CD4-positive, alpha-beta T cell treated with Interleukin-12 subunit alpha and Interleukin-12 subunit beta, for 1 hour (primary cell): ENCODE measurements at places on chromosomes 6 and 20.

GRCh38 chr20:57649617-57650015 lies 29.4 kb upstream of the ZBP1 start:
- DNase-seq, result no peak

DNA sequence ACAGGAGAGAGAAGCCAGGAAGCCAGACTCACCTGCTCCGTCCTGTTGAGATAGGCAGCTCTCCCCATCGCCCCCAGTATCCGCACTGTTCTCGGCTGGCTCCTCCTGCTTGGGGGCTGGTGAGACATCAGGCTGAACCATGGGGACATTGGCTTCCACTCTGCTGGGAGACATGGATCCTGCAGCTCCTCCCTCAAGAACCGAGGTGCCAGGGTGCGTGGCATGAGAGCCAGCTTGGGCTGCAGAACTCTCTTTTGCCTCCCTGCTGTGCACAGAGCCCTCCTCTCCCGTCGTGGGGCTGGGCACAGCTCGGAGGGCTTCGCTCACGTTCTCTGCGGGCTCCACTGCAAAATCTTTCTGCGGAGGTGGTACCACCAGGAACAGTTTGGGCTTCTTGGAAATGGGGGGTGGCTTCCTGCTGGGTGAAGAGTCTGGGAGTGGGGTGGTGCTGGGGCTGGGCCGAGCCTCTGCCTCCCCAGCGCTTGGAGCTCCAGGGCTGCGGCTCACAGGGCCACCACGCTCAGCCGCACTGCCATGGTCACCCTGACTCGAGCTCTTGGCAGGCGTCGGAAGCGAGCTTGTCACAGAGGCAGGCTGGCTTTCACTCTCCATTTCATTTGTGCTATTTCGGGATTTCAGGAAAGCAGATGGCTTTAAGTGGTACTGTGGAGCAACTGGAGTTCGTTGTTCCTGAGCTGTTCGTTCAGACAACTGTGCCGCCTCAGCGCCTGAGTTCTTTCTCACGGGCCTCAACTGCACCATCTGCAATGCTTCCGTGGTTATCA lies 26.5 kb downstream of the HEBP2 start:
- DNase-seq, result no peak

DNA sequence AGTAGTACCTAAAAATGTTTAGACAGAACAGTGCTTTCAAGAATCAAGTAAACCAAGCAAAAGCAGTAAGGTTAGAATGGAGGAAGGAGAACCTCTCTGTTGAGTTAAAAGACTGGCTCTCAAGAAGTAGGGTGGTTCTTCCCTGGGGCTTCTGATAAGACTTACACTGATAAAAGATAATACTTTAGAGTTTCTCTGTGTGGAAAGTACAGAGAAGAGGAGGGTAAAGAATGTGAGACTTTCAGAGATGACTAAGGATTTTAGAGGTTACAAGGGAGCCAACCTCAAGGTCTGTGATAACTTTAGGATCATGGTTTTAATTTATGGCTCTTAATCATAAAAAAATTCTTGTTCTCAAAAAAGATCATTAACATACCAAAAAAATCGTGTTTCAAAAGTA lies 30.9 kb upstream of the ALDH8A1 start:
- DNase-seq, result no peak

GRCh38 chr20:23050076-23050838 lies 785 bp upstream of the THBD start:
- DNase-seq, result no peak

DNA sequence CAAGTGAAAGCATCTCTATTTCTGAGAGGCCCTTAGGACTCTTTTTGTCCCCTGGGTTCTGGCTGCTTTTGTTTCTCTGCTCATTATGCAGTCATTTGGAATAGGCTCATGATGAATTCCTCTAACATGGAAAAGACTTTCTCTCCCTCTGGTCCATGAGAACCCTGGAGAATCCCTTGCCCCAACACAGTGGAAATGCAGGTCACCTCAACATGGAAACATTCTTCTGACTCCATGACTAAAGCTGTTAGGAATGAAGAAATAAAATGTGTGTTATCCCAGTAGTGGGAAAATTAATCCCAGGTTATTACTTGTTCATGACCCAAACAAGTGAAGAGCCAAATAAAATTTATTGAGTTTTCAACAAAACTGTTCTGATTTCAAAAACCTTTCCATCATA lies 458.6 kb downstream of the EPM2A start:
- DNase-seq, result no peak

- no peak for DNase-seq
These were observed at the start of gene FOXF2 for GRCh38 chr6:1389369-1390132. TSS of gene FOXF2 (plus strand) at chr6:1389576. CDS start at chr6:1389948, 372 bp downstream.

- DNase-seq, result no peak
These were observed 36.9 kb downstream of the LBP start for GRCh38 chr20:38383147-38383546.

DNA sequence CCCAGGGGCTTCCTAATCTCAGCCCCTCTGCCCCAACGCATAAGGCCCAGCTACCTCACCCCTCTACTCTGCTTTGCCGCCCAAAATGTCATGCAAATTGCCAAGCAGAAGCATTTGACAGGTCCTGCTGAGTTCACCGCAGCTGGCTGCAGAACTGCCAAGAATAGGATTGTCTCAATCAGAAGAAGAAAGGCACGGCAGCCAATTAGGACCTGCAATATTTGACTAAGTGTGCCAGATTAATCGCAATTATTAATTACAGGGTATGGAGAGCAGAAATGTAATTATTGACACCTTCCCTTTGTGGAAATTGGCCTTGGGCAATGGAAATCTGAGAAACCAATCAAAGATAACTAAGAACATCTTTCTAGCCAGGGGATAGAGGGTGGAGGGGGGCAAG lies 318.6 kb downstream of the LRFN2 start:
- no peak for DNase-seq

- no peak for DNase-seq
These were observed 46.7 kb downstream of the MARCKS start for GRCh38 chr6:113903666-113904330.

DNA sequence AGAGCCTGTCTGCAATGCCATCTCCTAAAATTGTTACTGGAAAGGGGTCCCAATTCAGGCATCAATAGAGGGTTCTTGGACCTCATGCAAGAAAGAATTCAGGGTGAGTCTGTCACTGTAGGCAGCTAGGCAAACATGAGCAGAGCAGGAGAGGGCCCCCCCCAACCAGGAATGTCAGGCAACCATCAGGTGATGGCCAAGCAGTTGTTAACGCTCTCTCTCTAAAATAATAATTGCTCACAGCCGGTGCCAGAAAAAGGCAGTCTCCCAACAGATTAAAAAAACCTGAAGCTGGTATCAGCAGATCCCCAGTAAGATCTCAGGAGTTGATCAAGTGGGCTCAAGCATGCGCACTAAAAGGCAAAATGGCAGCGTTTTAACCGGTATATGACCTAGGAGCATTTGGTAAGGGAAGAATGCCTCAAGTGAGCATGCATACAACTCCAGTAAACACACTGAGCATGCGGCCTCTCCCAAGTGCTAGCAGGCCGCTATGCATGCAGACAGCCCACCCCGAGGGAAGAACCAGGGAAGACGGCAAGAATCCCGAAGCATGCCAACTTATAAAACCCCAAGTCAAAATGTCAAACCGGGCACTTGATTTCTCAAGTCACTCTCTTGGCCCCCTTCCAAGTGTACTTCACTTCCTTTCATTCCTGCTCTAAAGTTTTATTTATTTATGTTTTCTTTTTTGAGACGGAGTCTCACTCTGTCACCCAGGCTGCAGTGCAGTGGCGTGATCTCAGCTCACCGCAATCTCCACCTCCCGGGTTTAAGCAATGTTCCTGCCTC lies 44.0 kb upstream of the RNGTT start:
- no peak for DNase-seq

DNA sequence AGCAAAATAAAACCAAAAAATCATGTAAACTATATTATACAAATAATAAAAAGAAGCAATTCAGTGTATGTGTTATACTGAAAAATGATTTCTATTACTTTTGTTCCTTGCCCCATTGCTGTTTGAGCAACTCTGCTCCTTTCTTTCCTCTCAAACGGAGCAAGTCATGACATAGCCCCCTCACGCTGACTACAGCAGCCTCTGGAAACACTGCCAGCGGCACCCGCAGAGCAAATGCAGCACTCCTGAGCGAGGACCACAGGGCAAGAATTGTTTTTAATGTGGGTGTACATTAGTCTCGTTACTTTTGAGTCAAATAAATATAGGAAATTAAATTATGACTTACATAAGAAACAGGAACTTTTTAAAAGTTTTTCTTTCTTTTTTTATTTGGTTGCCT lies 350.1 kb upstream of the HSF2 start:
- DNase-seq, result no peak

DNA sequence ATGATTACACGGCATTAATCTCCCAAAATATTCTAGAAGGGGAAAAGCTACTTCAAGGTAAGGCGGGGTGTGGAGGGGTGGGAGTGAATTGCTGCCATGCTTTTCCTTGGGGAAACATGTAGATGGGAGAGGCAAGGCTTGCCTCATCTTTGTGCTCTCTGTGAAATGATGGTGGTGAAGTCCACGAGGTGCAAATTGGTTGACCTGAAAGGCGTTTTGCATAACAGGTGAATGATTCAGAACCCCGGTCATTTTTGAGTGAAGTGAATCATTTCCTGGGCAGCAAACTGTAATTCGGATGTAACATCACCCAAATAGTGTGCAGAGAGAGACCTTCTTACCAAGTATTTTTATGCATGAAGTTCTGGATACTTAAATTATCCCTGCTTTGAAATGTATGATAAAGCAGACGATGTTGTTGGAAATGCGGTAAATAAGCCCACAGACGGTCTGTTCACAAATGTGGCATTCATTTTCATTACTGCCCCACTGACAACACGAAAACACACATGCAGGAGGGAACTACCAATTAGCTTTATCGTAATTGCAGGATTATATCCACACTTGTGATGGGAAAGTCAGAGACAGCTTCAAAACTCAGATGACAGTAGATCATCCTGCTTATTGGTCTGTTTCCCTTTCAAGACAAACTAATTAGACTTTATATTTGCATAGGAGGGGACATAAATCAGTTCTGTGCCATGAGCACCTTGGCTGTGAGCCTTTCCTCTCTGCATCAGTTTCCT lies 3.0 kb downstream of the CDH4 start:
- DNase-seq, result no peak

DNA sequence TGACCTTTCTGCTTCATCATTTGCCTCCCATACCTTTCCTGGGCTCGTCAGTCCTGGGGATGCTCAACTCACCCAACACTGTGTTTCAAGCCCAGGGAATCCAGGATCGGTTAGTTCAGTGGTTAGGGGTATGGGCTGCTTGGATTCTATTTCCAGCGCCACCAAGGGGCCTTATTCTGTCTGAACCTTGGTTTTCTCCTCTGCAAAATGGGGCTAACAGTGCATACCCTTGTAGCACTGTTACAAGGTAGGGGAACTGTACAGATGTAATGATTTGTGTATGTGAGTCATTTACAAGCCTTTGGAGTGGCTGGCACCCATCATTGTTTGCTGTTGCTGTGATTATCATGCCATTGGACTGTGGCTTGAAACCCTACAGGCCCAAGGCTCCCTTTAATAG lies 14.5 kb upstream of the CSNK2A1 start:
- no peak for DNase-seq

DNA sequence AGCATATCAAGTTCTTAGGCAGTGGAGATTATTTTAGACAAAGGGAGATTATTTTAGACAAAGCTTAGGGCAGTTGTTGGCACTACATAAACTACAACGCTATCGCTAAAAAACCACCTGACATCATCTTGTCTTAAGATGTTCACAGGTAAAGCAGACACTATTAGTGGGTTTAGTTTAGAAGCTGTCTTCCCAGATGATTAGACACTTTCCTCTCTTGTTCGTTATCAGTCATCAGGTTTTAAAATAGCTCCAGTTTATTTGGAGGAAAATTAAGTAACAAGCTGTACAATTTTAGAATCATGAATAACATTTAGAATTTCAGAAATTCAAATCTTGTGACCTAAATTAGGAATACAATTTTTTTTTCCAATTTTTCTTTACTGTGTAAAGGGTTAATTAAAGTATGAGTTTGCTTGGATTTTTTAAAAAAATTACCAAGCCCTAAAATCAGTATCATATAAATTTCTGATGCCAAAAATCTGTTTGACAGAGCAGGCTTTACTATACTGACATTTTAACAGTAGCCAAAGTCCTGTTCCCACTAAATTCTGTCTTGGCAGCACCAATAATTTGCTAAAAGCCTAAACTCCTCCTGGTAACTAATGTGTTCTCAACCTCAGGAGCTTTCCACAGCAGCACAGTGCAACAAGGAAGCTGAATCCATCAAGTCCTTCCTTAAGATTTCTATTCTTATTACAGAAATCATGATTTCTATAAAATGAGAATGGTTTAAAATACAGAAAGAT lies 109.0 kb downstream of the HIVEP2 start:
- no peak for DNase-seq

- no peak for DNase-seq
These were observed 154.0 kb downstream of the MBOAT1 start for GRCh38 chr6:20058121-20058905.

GRCh38 chr6:90078513-90079289 lies 184.4 kb downstream of the GJA10 start:
- peak; percentile 32 for DNase-seq

DNA sequence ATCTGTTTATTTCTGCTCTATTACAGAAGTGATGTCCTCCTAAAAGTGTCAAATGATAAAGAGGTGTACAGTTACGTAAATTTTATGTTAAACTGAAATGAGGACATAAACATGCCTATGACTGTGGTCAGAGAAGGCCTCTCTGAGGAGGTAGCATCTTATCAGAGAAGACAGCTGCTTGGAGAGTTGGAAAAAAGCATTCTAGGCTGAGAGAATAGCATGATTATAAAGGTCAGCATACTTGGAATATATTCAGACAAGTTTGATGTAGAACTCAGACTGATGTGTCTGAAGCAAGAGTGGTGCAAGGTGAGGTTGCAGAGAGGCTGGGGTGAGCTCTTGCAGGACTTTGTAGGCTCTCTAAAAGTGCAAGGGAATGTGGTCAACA lies 3.1 kb upstream of the PCNA start:
- no peak for DNase-seq
